NCI-H1105 (cell line): ENCODE measurements at places on chromosomes 4 and X.

GRCh38 chrX:14598330-14598729, 69.0 kb downstream of the GLRA2 start:
- no peak for DNase-seq

- DNase-seq, result no peak
These were observed 280.5 kb downstream of the FBXW7 start for GRCh38 chr4:152255437-152255836.

DNA sequence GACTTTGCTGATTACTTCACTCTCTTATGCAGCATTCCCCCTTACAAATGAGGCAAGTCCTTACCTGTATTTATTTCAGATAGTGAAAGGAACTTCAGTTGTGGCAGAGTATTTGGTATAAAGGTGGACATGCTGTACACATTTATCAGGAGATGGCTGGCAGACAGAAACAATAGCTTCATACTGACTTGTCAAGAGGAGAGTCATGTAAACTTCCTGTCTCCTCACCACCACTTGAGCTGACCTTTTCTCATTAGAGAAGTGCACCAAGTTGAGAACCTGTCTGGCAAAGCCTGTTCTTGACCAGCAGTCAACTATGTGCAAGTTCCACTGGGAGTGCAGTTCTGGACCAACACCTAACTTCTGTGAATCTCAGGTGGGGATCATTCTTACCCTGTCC, 80.8 kb downstream of the LARP1B start:
- DNase-seq, result no peak

GRCh38 chr4:48133669-48134068, 381 bp downstream of the TXK start:
- DNase-seq, result no peak

- DNase-seq, result no peak
These were observed 1.6 kb downstream of the RPL9 start for GRCh38 chr4:39456946-39457763.

- no peak for DNase-seq
These were observed 28.7 kb downstream of the RS1 start for GRCh38 chrX:18643243-18643642.

DNA sequence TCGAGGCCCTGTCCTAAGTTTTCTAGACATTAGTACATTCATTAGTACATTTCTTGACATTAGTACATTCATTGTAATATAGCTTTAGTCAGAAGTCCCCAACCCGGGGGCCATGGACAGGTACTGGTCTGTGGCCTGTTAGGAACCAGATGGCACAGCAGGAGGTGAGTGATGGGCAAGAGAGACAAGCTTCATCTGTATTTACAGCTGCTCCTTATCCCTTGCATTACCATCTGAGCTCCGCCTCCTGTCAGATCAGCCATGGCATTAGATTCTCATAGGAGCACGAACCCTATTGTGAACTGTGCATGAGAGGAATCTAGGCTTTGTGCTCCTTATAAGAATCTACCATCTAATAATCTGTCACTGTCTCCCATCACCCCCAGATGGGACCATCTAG, 48.0 kb downstream of the GATB start:
- no peak for DNase-seq

DNA sequence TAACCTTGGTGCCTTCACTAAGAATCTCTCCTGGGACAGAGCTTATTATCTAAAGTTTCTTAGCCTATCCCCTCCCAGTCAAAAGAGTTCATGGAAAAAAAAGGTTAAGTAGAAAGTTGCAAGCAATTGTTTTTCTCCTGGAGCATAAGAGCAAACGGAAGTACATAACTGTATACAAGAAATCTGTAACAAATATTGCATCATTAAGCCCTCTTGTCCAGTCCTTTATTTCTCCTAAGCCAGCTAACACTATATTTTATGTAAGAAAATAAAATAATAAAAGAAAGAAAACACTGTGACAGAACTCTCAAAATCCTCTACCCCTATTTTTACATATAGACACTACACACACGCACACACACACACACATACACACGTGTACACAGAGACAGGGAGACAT, 255.3 kb downstream of the NAF1 start:
- no peak for DNase-seq

- DNase-seq, result no peak
These were observed 27.3 kb upstream of the CHRNA9 start for GRCh38 chr4:40307627-40308497.

GRCh38 chrX:66016905-66017658, 22.8 kb downstream of the VSIG4 start:
- no peak for DNase-seq

DNA sequence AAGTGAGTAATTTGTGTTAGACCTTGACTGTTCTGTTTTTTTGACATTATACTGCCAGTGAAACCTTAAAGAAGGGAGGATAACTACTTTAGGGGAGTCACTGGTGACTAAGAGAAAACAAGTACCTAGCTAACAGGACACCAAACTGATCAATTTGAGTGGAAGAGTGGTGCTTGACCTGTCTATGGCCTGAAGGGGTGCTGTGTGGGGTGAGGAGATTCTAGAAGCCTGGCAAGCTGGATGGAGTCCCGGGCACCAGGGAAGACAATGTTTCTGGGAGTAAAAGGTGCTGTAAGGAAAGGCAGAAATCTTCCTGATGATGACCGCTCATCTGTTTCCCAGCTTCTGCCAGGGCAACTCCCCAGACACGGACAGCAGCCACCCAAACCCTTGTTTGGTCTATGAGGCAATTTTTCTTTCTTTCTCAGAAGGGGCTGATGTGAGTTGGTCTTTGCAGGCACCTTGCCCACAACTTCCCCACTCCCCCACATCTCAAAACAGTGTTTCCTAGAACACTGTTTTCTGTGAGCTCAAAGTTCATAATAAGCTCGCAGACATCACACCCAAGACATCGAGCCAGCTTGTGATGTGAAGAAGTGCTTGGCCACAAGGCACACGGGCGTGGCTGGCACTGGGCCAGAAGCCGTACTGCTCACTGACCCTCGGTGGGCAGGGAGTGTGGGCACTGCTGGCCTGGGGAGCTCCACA, 4.6 kb downstream of the TXK start:
- no peak for DNase-seq

DNA sequence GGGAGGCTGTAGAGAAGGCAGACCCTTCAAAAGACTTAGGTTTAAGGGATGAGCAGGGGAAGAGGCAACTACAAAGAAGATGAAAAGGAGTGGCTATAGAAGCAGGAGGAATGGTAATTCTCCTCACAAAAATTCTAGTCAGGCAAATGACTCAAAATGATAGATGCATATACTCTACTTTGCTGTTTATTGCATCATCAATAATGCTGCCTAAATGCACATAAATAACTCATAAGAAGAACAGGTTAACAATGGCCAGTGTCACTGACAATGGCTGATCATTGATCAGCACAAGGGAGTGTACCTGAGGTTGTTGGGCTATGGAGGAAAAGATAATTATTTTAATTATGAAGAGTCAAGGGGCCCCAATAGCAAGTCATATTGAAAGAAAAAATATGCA, 184.7 kb upstream of the ETNPPL start:
- no peak for DNase-seq
